ENCODE measurements at places on chromosomes 11 and 22.

DNA sequence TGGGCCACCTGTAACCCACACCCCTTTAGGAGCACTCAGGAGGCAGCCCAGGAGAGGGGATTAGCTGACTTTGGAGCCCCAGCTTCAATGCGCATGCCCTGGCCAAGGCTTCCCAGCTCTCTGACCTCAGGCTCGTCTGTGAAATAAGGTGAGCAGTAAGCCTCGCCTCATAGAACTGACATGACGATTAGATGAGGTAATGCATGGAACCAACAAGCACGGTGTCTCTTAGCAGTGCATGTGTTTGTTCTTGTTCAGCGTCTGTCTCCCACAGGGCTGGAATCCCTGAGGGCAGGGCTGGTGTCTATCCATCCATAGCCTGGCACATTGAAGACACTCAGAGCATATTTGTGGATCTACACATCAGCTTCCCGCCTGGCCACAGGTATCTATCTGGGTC lies 415.4 kb downstream of the MN1 start:
- no peak for DNase-seq

DNA sequence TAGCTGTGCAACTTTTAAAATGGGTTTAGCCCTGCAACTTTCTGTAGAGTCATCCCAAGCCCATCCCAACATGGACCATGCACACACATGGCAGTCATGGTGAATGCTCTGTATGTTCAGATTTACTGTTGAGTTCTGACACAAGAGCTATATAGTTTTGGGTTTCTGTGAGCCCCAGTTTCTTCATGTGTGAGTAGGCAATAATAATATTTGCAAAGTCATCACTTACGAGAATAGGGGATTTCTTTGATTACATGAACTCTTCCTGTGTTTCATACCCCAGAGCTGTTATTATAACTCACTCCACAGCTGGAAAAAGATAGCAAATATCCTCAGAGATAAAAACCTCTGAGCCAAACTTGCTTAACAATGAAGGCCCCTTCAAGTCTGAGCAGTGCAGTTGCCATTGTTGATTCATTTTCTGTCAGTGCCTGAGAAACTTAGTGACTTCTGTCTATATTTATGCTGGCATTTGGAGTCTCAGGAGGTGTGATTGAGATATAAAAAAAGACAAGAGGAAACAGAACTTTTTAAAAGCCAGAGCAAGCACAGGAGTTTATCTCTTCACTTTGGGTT lies 767.9 kb upstream of the API5 start:
- no peak for DNase-seq

- DNase-seq, result no peak
These were observed 13.7 kb downstream of the SCN4B start for GRCh38 chr11:118138839-118139420.

DNA sequence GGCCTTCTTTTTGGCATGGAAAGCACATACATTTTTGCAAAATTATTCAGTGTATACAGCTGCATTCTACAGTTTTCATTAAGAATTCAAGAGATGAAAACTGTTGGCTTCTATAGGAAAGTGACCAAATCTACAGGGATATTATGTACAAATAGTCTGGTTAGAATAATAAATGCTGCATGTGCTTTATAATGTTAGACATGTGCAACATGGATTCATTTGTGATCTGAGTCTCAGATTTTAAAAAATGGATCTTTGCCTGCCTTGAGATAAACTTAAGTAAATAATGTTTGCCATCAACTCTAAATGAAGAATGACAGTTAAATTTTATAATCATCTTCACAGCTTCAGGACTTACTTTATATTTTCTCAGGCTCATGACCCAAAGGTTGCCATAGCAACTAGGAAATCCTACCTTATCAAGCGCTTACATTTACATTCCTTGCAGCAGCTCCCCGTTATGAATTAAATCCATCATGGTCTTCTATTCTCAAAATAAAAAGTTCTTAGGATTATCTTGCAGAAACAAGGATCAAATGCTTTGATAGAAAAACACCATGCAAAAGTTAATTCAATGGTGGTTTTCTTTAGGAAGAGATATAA lies 200.2 kb downstream of the CADM1 start:
- DNase-seq, result no peak

DNA sequence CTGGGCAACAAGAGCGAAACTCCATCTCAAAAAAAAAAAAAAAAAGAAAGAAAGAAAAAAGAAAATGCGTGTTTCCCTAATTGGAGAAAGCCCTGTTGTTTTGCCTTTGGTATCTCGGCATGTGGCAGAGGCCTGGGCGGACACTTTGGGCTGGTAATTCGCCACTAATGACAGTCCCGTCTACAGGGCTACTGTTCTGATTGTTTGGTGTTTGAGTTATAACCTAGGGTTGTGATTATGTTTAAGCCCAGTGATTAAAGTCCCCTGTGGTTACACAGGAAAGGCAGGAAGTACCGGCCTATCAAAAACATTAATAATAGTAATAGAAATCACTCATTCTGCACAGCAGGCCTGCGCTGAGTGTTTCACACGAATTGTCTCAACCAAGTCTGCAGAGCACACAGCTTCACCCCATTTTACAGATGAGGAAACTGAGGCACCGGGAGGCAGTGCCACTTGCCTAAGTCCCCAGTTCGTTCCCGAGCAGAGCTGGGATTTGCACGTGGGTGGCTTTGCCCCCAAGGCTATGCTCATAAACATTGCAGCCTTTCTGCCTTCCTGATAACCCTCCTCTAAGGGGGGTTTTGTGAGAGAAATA lies 39.1 kb upstream of the GRAMD4 start:
- DNase-seq, result no peak

- no peak for DNase-seq
These were observed 3.9 kb downstream of the DBX1 start for GRCh38 chr11:20156280-20156875.

GRCh38 chr11:8706673-8707432 lies 24.3 kb downstream of the RPL27A start:
- DNase-seq, result no peak

GRCh38 chr11:120647681-120648080 lies 136.1 kb downstream of the GRIK4 start:
- DNase-seq, result no peak

DNA sequence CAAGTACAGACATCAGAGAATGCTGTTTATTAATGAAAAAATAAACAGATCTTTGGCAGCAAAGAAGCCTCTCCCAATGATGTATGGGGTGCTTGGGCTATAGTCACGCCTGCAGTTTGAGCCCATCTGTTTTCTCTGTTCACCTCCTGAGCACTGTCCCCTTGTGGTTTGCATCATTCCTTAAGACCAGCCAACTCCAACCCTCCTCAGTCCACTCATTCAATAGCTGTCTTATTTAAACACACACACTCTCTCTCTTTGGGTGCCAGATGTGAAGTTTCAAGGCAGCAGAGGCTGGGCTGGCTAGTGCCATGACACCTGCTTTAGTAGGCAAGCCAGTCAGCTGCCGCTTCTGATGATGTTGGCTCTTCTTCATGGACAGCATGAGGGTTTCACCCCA lies 58.1 kb downstream of the POLD3 start:
- DNase-seq, result no peak

DNA sequence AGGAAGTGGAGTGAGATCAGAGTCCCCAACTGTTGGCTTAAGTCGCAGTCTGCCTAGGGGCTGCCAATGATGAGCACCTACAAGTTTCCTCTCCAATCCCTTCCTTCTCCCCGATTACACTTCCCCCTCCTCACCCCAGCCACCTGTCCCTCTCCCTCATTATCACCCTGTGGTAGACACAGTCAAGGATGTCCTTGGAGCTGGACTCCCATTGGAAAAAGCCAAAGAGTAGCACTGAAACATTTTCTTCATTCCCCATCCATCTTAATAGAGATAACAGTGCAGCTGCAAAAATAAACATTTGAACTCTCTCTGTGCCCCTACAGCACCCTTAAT lies 146.2 kb downstream of the DBX1 start:
- DNase-seq, result no peak

GRCh38 chr11:75946531-75947530 lies 131.8 kb downstream of the UVRAG start:
- DNase-seq, result no peak

- DNase-seq, result no peak
These were observed 15.7 kb upstream of the IL10RA start for GRCh38 chr11:117970400-117971024.

GRCh38 chr11:76838678-76839068 lies 22.0 kb upstream of the ACER3 start:
- peak; percentile 69 for DNase-seq

DNA sequence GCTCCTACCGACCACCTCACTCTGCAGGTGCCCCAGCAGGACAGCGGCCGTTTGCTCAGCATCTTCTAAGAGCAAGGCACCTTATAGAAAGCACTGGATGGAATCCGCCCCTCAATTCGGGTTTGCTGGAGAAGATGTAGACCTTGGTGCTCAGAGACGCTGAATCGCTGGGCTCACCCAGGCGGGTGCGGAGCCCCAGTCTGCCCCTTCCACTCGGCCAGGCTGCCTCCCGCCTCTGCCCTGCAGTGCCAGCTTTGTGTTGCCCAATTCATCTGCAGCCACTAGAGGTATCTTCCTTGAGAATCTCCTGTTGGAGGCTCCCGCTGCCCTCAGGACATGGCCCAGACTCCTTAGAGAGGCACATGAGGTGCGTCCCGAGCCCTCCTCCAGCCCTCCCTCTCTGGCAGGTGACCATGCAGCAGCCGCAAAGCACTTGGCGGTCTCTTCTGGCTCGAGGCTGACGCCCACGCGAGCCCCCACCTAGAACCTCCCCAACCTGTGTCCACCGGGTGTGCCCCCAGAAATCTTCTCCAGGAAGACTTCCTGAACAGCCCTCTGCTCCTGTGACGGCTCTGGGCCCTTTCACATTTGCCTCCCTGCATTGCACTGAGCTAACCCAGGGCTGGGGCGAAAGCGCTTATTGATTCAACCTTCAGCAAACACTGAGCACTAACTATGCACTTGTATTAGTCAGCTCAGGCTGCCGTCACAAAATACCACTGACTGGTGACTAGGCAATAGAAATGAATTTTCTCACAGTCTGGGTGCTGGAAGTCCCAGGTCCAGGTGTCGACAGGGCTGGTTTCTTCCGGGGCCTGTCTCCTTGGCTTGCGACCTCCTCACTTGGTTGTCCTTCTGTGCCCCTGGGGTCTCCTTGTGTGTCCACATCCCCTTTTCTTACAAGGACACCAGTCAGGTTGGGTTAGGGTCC lies 117.5 kb downstream of the WNT7B start:
- DNase-seq, result no peak

- DNase-seq, result peak; percentile 3
These were observed 1102.6 kb downstream of the DLG2 start for GRCh38 chr11:84524422-84525051.
